Fibroblast of skin of right biceps (primary cell): ENCODE measurements at places on chromosomes 16 and 17.

DNA sequence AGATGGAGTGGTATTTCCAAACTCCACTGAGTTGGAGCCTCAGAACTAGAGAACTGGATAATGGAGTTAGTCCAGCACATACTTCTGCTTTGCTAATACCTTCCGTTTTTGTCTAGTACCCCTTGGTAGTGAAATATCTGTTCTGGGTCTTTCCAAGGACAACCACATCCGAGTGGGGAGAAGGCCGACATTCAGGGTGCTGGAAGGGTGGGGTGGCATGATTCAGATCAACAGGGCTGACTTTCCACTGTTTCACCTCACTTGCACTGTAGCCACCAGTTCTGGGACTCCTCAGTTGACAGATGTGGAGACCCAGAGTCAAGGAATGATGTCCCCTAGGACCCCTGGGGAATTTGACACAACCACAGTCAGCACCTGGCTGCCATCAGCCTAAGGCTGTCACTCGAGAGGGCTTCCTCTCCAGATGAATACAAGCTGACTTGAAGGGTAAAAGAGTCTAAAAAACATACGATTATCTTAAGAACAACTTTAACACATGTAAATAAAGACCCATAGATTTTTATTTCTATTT is 84.8 kb upstream of the HNF1B start:
- DNase-seq: no peak

- DNase-seq: no peak
Measured at GRCh38 chr16:30923554-30924075, at the start of gene FBXL19. Gene FBXL19 (plus strand): TSS chr16:30923572. CDS start chr16:30925755, 2,183 bp downstream.

- DNase-seq: no peak
Measured at GRCh38 chr16:71255721-71256120, 25.2 kb upstream of the HYDIN start.

DNA sequence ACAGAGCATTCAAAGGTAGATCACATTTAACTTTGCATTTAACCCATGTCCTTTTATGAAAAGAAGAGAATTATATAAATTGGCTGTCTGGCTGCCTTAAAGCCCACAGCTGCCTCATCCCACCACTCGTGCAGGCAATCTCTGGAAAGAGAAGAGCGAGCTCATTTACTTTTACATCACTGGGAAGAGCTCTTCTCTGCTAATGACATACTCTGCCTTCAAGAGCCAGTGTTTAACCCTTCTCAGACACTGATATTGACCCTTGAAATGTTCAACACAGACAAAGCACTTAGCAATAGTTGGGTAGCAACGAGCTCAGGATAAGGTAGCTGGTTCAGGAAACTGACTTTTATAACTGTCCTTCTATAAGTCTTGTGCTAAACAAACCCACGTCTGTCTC is 6.8 kb downstream of the KRT38 start:
- DNase-seq: no peak

- no peak for DNase-seq
Measured at GRCh38 chr17:27497696-27498095, 41.4 kb downstream of the KSR1 start.

DNA sequence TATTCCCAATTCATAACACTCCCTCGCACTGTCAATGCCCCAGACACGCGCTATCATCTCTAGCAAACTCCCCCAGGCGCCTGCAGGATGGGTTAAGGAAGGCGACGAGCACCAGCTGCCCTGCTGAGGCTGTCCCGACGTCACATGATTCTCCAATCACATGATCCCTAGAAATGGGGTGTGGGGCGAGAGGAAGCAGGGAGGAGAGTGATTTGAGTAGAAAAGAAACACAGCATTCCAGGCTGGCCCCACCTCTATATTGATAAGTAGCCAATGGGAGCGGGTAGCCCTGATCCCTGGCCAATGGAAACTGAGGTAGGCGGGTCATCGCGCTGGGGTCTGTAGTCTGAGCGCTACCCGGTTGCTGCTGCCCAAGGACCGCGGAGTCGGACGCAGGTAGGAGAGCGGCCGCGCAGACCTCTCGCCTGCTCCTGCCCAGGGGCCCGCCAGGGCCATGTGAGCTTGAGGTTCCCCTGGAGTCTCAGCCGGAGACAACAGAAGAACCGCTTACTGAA is at the start of gene GRN:
Gene GRN (plus strand): TSS at position 364 of the 515 bp plus-strand sequence. CDS start 3,863 bp downstream, outside the sequence.
- DNase-seq: peak; percentile 99

- DNase-seq: no peak
Measured at GRCh38 chr16:84593825-84594724, 23.8 kb downstream of the COTL1 start.

DNA sequence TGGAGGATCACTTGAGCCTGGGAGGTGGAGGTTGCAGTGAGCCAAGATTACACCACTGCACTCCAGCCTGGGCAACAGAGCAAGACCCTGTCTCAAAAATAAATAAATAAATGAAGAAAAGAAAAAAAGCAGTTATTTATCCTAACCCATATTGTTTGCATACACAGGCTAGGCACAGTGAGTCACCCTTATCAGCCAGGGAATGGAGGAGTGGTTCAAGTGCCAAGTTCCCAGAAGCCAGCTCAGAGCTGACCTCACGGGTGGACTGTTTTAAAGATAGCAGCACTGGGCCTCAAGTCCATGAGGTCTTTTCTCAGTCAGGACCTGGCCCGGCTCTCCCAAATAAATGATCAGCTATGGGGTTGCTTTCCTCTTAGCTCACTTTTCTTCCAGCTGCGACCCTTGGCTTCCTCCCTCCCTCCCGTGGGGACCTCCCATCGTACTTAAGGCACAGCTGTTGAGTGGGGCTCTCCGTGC is 22.6 kb upstream of the MGAT5B start:
- DNase-seq: no peak

- DNase-seq: no peak
Measured at GRCh38 chr17:44155488-44155887, 13.8 kb downstream of the HROB start.

GRCh38 chr17:78973196-78973595 is 6.5 kb downstream of the LGALS3BP start:
- no peak for DNase-seq

- no peak for DNase-seq
Measured at GRCh38 chr17:77667478-77667877, 291.0 kb upstream of the TNRC6C start.

DNA sequence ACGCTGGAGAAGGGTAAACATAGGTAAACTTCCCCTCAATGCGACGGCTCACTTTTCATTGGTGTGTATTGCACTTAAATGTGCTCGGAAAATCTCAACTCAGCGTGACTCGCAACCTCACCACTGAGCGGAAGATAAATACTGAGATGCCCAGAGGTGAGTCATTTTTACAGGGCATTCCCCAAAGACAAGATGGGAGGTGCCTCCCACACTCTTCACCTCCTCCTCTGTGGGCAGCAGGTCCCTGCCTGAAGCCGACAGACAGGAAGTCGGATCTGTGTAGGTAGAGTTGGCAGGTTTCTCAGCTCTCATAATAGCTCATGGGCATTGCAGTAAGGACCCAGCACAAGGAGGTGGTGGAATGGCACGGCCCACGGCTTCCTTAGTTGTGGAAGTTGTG is 274.6 kb upstream of the HSBP1 start:
- peak; percentile 74 for DNase-seq
